ENCODE measurements at places on chromosomes 7 and 10. TPM values are rescaled to one million over a fixed set of nuclear protein-coding genes. Genes with fewer than 3 reads are reported as not detected.
A peak's percentile ranks its signal among the peaks of the same experiment; 100 is the strongest.

RPEL1 gene
- not detected for total RNA-seq

NKX1-2 gene
- total RNA-seq = not detected

- peak; percentile 14 for DNase-seq
These were observed 243.0 kb upstream of the KLF6 start for GRCh38 chr10:4028027-4028471.

DNA sequence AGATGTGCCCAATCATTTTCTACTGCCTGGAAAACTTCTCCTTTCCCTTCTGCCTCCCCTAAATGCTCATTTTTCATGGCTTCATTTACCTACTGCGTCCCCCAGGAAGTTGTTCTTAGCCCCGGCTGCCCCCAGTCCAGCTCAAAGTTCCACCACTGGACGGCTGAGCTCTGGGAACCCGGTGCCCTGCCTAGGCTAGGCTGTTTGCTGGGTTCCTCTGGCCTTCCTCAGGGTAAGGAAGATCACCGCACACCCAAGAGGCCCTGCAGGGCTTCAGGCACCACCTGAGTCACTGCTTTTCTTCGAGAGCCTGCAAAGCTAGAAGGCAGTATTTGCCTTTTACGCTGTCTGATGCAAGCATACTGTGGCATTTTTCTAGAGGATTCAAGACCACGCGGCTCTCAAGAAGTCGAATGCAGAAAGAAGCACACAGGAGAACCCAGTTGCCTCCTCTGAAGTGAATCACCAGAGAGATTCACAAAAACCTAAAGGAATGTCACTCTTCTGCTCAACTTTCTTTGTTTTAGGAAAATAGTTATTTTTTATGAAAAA lies 46.7 kb upstream of the ZMIZ1 start:
- no peak for DNase-seq

- peak; percentile 33 for DNase-seq
These were observed 6.5 kb downstream of the TSPAN14 start for GRCh38 chr10:80460399-80461207.

DNA sequence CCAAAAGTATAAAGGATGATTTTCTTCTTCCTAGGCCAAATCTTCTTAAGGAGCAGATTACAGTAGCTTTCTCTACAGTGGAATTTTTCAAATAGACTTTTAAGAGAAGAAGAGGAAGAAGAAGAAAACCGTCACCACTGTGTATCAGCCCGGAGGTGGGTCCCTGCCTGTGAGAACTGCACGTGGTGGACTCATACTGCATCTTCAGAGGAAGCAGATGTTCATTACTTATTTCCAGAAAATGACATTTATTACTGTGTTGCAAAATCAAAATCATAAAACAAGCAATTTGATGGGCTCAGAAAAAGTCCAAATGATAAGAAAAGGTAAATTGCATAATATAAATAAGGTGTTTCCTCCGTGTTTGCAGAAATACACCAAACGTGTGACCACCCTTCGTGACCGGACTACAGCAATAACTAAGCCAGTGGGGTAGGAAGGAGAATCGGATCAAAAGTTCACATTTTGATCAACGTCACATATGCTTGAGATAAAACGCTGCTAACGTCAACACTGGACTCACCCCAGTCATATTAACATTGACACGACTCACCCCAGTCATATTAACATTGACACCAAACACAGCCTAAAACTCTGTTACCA lies 179.2 kb downstream of the PTPRN2 start:
- DNase-seq = no peak

DNA sequence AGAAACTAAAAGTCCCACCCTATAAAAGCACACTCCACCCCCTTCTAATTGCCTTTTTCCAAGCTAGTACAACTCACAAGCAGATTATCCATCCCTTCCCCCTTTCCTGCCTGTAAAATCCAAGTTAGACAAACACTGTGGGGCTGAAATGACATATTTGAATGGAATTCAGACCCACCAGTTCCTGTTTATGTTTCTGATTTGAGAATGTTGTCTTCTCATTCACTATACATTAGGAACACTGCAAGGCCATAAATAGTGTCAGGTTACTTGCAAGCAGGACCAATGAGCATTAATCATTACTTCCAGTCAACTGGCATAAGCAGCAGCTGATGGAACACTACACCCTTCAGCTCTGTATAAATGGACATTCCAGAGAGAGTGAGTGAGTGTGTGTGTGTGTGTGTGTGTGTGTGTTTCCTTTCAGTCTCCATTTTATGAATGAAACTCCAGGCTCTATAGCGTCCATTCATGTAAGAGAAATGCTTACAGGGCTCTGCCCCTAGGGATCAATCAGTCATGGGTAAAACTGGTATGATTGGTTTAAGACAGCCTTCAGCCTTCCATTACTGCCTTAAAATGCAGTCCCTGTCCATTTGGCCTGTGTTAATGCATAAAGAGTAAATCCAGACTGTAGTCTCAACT lies 69.3 kb downstream of the ETV1 start:
- no peak for DNase-seq

All from activated CD4-positive, alpha-beta memory T cell treated with anti-CD3 and anti-CD28 coated beads for 36 hours (primary cell).